ENCODE measurements at places on chromosomes 3 and 15.

DNA sequence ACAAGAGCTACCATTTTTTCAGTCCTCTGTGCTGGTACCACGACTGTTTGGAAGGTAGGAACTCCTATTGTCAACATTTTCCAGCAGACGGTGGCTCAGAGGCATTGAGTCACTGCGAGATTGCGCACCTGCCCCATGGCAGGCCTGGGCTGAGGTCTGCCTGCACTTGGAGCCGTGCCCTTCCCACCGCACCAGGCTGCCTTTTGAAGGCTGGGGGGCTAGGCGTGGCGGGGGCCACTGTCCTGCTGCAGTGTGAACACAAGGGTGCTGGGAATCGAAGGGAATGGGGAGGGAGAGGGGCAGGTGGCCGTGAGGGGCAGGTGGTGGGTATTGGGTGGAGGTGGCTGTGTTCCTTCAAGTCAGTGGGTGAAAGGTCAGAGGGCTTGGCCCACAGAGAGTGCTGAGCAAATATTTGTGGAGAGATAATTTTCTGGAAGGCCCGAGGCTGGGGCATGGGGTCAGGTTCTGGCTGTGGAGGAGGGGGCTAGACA is 16.3 kb downstream of the SNX33 start:
- DNase-seq = no peak

DNA sequence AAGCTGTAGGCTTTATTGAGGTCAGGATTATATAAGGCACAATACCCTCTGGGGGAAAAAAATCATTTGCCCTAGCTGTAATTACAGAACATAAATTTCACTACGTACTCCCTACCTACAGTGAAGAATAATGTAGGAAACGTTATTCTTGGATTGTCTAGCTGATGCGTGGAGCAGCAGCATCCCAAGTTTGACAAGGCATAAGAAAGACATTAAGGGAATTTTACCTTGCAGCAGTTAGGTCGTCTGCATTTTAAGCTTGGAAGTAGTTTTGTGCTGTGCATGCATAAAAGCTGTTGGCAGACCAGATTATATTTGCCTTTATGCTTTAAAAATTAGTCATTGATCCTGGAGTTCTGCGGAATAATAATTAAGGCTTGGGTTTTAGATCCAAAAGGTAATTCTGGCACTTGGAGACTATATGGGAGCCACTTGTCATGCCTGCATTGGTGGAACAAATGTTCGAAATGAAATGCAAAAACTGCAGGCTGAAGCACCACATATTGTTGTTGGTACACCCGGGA is 2.2 kb downstream of the EIF4A2 start:
- no peak for DNase-seq

GRCh38 chr15:92843326-92843725 is 56.8 kb upstream of the CHD2 start:
- DNase-seq = no peak

DNA sequence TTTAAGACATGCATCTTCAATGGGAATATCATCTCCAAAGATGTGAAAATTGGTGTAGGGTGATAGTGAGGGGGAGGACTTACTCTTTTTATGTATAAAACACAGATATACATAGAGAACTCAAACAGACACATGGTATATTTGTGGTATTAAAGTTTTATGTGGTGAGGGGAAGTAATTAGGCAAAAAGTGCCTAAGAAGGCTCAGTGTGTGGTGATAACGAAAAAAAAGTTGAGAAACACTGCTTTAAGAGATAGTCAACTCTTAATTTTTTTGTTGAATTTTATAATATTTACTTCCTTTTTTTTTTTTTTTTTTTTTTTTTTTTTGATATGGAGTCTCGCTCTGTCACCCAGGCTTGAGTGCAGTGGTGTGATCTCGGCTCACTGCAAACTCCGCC is 174.2 kb upstream of the FRMD4B start:
- no peak for DNase-seq

- DNase-seq = no peak
Observed at GRCh38 chr3:149589332-149589731, 68.5 kb downstream of the WWTR1 start.

DNA sequence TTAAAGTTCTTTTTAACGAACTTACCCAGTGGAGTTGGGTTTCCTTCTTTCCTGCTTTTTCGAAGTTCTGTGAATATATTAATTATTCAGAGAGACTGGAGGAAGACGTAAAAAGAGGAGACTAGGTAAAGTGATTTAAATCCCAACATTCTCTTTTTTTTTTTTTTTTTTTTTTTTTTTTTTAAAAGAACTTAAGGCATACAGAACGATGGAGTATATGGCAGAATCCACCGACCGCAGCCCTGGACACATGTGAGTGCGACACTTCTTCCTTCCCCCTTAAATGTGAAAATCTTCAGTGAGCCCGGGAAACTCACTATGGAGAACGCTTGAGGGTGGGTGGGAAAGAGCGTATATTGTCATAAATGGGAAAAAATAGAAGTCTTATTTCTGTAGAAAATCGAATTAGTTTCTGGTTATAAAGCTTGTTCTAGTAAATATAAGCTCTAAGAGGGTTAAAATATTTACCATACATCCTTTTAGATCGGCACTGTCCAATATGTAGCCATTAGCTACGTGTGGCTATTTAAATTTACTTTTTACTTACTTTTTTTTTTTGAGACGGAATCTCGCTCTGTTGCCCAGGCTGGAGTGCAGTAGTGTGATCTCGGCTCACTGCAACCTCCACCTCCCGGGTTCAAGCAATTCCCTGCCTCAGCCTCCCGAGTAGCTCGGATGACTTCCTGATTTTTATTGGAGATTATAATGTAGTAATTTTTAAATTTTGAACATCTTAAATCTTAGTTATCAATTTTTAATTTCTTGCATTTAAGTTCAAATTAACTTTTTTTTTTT is 892 bp downstream of the NMD3 start:
- DNase-seq = no peak
